Hippocampal formation (tissue), 2 donors: ENCODE measurements at places on chromosomes 4 and X.

GRCh38 chr4:36159208-36159607 lies 85.1 kb downstream of the ARAP2 start:
- no peak for DNase-seq

GRCh38 chr4:84050015-84050414 lies 449.1 kb downstream of the NKX6-1 start:
- no peak for DNase-seq

- DNase-seq, result no peak
Measured at GRCh38 chr4:175198056-175198455, 279.9 kb downstream of the ADAM29 start.

- no peak for DNase-seq
Measured at GRCh38 chr4:166972071-166972470, 262.2 kb downstream of the SPOCK3 start.

- DNase-seq, result no peak
Measured at GRCh38 chr4:153643406-153644383, 40.4 kb upstream of the TLR2 start.

DNA sequence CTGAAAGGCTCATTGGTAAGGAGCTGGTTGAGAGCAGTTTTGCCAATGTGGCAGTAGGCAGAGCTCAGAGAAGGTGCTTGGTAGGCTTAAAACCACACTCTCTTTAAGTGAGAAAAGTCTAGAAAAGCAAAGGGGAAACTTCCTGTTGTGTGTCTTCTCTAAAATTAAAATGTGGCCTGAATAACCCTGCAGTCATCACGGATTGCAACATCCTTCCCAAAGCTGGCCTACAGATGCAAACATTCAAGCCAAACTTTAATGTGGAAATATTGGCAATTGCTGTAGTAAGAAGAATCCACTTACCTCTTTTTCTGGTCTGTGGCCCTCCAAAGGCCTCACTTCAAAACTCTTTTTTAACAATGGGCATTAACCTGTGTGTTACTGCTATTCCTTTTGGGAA lies 348.5 kb downstream of the OPHN1 start:
- no peak for DNase-seq

DNA sequence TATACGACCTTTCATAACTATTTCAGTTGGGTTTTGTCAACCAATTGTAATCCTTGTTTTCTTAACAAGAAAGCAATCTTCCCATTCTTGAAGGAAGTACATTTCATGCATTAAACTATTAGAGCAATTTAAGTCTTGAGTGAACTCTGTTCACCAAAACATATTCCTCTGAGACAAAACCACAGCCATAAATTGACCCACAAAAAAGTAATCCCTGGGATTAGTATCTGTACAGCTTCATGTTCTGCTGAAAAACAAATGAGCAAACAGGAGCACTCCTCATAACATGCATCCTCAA lies 207.0 kb upstream of the PDE5A start:
- no peak for DNase-seq
